Eye (tissue), 1 donor: ENCODE measurements at places on chromosomes 2 and 18.

DNA sequence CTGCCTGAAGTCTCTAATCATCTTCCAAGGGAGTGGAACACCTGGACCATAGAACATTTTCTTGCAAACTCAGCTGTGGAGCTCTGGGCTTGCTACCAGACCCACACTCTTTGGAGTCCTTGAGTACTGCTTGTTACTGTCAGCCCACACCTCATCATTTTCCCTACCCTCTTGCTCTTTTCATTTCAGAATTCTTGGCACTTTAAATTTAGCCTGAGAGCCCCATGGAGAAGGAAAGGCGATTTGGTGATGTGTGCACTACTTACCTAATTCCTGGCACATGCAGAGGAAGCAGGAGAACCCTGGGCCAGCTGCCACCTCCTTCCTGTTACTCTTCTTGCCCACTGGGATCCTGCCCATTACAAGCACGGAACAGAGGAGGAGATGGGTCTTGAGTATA lies 31.7 kb downstream of the TMEM178A start:
- DNase-seq, result no peak

DNA sequence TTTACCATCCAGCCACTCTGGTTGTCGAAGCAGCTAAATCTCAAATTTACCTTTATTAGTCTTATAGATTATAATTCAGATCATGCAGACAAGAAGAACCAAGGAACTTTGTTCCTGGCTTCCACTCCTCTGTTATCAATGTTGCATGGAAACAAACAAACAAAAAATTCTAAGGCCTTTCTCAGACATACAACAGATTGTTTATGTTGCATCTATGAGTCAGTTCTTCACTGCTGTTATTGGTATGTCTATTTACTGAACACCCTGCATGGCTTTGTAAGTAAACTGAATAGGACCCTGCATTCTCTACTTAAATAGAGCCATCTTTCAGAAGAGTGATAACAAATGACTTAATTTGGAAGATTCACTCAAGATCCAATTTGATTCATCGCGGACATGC lies 1.6 kb upstream of the ANKRD44 start:
- DNase-seq, result no peak

DNA sequence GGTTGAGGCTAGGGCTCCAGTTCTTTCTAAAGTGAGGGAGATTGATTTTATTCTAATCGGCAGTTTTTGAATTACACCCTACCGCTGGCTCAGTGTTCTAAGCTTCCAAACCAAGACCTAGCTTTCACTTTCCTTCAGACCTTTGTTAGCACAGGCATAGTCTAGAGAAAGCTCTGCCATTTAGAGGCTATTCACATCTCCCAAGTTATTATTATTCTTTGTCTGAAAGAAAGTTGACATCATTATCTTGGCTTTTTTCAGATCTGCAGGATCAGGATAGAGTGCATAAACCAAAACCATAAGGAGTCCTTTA lies 276.8 kb downstream of the ASXL3 start:
- no peak for DNase-seq

DNA sequence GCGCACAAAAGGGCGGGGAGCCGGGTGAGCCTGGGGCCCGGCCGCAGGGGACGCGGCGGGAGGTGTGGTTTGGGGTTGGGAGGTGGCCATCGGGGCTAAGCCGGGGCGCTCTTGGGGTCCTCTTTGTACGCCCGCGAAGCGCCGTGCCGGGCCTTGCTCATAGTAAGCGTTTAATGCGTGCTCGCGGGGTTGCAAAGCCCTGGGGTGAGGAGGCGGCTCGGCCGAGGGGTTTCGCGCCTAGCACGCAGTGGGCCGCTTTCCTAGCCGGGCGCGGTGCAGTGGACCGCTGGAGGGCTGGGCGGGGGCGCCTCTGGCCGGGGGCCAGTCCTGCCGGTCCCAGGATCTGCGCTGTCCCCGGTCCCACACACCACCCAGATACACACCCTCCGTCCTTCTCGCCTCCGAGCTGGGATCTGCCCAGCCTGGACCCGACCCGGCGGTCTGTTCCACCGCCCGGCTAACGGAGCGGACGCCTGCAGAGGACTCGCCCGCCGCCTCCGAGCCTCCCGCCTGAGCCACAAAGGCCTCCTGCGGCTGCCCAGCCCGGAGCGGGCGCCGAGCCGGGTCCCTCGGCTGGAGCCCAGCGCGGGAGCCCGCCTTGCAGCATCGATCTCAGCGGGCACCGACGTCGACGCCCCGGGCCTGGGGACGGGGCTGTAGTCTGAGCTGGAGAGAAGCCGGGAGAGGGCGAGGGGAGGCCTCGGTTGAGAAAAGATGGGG lies 564 bp downstream of the DPYSL5 start:
- peak; percentile 82 for DNase-seq

DNA sequence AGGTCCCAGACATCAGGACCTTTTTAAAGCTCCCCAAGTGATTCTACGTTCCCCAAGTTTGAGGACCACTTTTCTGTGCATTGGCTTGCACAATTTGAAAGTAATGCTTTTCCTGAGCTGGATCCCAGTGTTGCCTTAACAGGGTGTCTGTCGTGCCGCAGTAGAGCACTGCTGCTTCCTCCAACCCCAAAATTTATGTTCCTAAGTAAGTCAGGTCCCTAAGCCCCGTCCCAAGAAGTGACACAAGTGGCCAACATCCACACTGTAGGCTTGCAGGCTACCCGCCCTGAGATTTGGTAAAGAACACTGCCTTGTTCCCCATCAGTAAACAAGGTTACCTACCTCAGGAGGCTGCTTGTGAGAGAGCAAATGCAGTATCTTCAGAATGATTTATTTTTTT lies 2.0 kb downstream of the SFT2D3 start:
- DNase-seq, result no peak

DNA sequence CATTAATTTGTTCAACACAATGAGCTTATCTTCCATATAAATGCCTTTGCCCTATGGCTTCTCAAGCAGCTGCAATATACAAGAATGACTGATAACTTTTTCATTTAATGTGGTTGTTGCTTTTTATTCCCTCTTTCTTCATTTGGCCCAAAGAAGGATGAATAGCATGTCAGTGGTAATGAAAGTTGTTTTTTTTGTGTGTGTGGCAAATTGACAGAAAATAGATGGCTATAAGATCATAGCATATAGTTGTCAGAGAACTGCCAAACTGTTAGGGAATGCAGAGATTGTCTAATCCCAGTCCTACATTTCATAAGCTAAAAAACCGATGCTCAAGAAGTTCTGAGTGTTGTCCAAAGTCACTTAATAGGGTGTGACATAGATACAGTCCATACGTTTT lies 244.3 kb downstream of the ACTR3 start:
- no peak for DNase-seq

GRCh38 chr2:190879474-190880377 lies 895 bp upstream of the GLS start:
- DNase-seq, result peak; percentile 41

- no peak for DNase-seq
These were observed 33.7 kb upstream of the GPR17 start for GRCh38 chr2:127612111-127612822.

- DNase-seq, result no peak
These were observed 331.8 kb upstream of the SLC8A1 start for GRCh38 chr2:40783704-40784103.

DNA sequence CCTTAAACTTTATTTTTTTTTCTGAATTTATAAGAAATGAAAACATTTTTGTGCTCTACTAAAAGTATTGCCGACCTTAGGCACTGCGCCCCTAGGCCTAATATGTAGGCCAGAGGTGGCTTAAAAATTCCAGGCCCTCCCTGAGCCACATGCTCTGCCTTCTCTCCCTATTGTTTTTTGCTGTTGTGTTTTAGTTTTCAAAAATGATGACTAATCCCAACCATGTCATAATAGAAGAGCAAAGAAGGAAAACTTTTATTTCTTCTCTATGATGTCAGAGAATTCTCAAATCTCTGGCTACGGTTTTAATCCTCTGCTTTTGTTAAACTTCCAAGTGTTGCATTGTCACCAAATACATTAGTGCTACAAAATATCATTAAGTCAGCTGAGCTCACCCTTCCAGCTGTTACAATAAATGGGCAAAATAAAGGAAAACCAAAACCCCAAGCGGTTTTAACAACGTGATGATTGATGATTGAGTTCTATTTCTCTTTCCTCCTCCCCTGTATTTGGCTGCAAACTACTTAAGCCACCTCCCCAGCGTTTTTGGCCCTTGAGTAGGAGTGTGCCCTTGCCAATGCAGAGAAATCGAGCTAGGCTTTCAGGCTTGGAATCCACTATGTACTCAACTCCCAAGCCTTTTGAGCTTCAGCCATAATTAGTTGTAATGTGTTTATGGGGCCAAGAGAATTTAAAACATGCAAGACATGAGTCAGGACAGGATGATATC lies 163.5 kb upstream of the POU3F3 start:
- peak; percentile 35 for DNase-seq

DNA sequence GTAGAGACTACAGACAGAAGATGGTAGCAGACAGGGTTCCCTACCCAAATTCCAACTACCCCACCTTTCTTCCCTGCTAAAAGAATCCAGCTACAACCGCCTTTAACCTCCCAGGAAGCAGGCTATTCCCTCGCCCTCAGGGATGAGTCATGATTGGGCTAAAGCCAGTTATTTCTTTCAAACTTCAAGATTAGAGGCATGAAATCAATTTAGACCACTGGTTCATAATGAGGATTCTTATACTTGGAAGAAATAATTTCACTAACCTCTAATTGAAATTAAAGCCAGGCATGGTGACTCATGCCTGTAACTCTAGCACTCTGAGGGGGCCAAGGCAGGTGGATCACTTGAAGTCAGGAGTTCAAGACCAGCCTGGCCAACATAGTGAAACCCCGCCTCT lies 20.0 kb downstream of the TRIP12 start:
- DNase-seq, result peak; percentile 10

- DNase-seq, result no peak
These were observed 398.9 kb upstream of the FANCL start for GRCh38 chr2:58640042-58640441.

- no peak for DNase-seq
These were observed 104.7 kb upstream of the NOSTRIN start for GRCh38 chr2:168697668-168698121.

GRCh38 chr18:79275992-79276391 lies 119.7 kb upstream of the NFATC1 start:
- DNase-seq, result peak; percentile 45

- no peak for DNase-seq
These were observed 19.6 kb upstream of the MC5R start for GRCh38 chr18:13804305-13804704.

- no peak for DNase-seq
These were observed 162.5 kb downstream of the TTC32 start for GRCh38 chr2:19739256-19739655.

GRCh38 chr2:222656526-222657446 lies 894 bp upstream of the FARSB start:
- peak; percentile 60 for DNase-seq

DNA sequence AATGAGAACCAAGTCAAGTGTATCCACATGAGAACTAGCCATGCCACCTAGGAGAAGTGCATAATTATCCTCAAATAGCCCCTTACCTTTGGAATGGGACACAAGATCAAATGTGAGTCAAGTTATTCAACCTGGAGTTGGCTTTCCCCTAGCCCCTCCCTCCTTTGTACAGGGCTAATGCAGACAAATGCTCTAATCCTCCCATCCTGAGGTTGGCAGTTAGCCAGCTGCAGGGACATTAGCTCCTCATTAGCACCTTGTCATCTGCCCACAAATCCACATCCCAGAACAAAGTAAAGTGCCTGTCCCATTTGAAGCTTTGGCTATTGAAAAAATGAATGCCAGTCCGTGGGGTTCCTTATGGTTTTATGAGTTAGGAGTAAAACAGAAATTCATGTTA lies 294.1 kb upstream of the FANCL start:
- peak; percentile 82 for DNase-seq

- DNase-seq, result peak; percentile 87
These were observed 2.4 kb upstream of the LDLRAD4 start for GRCh38 chr18:13216092-13216582.

DNA sequence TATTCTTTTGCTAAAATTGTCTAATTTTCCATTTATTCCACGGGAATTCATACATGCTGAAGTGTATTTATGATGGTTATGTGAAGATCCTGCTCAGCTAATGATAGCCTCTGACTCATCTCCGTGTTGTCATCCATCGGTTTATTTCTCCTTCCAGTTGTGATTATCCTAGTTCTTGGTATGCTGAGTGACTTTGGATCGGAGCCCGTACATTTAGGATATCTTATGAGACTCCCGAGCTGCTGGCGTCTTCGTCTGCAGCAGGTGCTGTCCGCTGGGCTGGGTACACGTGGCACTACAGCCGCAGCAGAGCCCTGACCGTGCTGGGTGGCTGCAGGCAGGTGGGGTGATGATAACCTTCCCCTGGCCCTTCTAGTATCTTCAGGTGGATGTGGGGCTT lies 40.1 kb upstream of the GALR1 start:
- no peak for DNase-seq

GRCh38 chr2:223943561-223944008 lies 1.6 kb downstream of the WDFY1 start:
- peak; percentile 31 for DNase-seq

DNA sequence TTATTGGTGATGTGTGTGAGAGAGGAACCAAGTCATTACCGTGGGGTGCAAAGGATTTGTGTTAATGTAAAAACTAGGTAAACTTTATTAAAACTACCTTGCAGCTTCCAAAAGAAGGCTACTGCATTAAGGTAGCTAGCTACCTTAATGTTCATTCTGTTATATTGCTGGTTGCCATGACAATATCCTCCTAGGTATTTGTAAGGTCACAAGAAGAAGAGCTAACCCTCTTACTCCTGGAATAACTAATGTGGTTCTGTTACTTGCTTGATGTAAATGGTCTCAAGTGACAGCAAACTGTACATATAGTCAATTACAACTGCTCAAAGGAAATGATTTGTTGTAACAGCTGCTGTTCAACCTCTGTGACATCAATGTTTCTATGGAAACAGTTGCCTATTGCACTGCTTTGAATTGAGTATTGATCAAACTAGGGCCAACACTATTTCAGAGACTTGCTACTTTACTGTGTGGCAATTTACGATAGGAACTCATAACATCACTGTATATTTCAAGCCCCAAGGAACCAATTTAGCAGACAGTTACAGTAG lies 319.8 kb upstream of the HNRNPA3 start:
- peak; percentile 58 for DNase-seq

DNA sequence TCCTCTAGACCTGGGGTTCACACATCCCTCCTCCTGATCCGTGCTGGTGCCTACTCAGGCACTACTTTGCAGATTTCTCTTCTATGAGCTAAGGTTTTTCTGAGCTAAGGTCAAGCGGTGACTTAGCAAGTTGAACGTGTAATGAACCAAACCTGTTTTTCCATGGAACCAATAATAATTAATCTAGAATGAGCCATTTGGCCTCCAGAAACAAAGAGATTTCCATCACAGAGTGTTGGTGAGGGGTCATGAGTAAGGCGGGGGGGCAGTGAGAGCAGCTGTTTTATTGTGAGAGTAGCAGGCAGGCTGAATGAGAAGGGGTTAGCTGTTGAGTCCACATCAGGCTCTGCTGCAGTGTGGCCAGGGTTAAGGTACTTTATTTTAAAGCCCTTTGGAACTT lies 112.0 kb upstream of the FOSL2 start:
- no peak for DNase-seq
